Posterior vena cava (tissue), 2 donors: ENCODE measurements at places on chromosomes 2 and 18. TPM values are rescaled to one million over a fixed set of nuclear protein-coding genes. Genes with fewer than 3 reads are reported as not detected.

GRCh38 chr2:58805126-58805525 lies 564.0 kb upstream of the FANCL start:
- no peak for DNase-seq

- DNase-seq, result no peak
Observed at GRCh38 chr2:176149939-176150583, 1.3 kb upstream of the HOXD4 start.

Gene NOSTRIN
- 18.7 TPM for total RNA-seq

Gene MDH1B
- total RNA-seq, result 1.8 TPM

Gene CMPK2
- 4.9 TPM for total RNA-seq
